Activated CD4-positive, alpha-beta T cell treated with anti-CD3 and anti-CD28 coated beads, Interleukin-10, Interleukin-2, amounts not matched to agents 100 ng/mL and 50 ng/mL, durations not matched to agents 16 hours and 8 hours (primary cell): ENCODE measurements at places on chromosomes 3 and 15.
A peak's percentile ranks its signal among the peaks of the same experiment; 100 is the strongest.

- DNase-seq = no peak
Observed at GRCh38 chr3:127682561-127682960, 9.8 kb downstream of the ABTB1 start.

DNA sequence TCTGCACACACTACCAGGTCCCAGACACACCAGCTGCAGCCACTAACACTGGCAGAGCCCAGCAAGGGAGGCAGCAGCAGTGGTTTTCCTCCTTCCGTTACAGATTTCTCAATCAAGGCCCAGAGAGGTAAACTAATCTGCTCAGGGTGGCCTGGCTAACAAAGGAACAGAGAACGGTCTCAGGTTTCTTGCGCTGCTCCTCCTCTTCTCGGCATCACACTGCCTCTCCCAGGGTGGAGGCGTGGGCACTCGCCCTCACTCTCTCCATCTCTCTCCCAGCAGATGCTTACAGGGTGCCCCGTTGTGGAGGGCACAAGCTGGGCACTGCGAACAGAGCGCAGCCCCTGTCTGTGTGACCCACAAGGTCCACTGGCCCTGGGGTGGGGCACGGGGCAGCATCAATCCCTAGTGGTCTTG lies 228.7 kb downstream of the VPS13C start:
- DNase-seq = no peak

GRCh38 chr3:174266476-174266875 lies 592.7 kb upstream of the NAALADL2 start:
- DNase-seq = no peak

DNA sequence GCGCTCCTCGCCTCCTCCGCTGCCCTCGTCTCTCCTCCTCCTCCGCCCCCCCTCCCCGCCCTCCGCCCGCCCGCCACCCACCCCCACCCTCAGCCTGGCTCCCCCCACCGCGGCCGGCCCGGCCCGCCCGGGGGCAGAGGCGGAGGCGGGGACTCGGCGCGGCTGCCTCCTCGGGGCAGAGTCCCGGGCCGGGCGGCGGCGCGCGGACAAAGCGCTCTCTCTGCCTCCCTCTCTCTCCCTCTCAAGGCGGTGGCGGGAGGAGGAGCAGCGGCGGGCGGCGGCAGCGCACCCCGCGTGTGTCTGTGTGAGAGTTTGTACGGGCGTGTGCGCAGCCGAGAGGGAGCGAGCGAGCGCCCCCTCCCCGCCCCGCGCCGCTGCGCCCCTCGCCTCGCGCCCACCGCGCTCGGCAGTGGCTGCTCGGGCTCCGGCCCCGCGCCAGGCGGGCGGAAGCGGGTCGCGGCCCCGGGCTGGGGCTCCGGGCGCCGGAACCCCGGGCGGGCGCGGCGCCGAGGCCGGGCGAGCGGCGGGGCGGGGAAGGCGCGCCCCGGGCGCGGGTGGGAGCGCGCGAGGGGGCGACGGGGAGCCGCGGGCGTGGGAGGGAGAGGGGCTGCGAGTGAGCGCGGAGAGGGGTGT lies at the start of gene IGF2BP2:
Gene IGF2BP2, minus strand, starts transcription at position 37 of the 633 bp plus-strand sequence. CDS start 82 bp downstream, outside the sequence.
- peak; percentile 58 for DNase-seq
